ENCODE measurements at places on chromosomes 3 and 15.

DNA sequence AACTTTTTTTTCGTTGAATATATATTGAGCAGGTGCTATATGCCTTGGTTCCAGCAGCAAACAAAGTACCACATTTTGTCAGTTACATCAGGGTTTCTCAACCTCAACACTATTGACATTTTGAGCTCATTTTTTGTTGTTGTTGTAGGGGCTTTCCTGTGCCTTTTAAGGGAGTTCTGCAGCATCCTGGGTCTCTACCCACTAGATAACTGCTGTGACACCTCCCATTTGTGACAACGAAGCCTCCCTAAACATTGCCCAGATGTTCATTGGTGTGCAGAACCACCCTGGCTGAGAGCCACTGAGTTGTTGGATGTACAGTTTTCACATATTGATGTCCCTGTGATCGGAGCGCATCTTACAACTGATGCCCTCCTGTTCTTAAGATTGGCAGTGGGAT, 382.6 kb downstream of the PTPRG start:
- DNase-seq, result no peak

GRCh38 chr15:101652786-101653430, 727 bp upstream of the TM2D3 start:
- no peak for DNase-seq

DNA sequence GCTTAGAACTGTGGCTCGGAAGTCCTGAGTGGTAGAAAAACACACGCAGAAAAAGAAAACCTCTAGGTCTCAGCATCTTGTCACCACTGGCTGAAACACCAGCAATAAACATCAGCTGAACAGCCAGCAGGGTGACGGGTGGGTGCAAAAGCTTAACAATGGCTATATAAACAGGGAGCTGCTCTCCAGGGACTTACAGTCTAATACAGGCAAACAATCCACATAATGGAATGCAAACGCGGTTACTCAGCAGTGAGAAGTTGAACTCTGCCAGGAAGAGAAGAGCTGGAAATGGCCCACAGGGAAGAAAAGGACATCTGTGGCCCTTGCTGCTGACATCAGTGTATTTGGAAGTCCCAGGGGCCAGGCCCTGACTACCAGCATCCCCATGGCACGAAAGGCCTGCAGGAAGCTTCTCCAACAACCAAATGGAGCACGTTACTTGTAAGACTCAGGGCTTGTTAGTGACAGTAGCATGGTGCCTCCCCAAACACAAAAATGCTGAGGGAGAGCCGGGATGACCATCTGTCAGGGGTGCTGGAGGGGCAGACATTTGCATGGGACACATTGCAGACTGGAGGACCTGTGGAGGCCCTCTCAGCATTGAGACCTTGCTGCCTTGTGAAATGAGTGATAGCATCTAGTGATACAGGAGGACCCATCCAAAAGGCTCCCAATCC, 3.0 kb downstream of the HEG1 start:
- no peak for DNase-seq

- no peak for DNase-seq
Observed at GRCh38 chr3:114389156-114389555, 95.3 kb downstream of the TIGIT start.

DNA sequence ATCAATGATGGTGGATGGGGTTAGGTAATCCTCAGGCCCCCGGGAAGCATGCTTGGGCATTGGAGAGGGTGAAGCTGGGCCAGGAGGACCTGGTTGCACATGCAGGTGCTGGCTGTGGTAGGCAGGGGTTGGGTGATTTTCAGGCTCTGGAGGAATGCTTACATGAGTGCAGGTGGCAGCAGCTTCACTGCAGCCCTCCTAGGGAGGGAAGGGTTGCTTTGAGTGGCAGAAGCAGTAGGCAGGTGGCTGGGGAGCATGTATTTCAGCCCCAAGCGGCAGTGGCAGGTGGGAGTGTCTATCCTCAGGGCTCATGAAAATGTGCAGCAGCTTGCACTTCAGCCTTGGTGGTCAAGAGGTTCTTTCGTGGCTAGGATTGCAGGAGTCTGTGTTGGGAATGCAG, 230.0 kb upstream of the CTNNB1 start:
- DNase-seq, result no peak

GRCh38 chr15:67850994-67851571, 11.2 kb upstream of the RNU6-1 start:
- no peak for DNase-seq

GRCh38 chr15:69271217-69271616, 27.5 kb upstream of the PAQR5 start:
- no peak for DNase-seq

DNA sequence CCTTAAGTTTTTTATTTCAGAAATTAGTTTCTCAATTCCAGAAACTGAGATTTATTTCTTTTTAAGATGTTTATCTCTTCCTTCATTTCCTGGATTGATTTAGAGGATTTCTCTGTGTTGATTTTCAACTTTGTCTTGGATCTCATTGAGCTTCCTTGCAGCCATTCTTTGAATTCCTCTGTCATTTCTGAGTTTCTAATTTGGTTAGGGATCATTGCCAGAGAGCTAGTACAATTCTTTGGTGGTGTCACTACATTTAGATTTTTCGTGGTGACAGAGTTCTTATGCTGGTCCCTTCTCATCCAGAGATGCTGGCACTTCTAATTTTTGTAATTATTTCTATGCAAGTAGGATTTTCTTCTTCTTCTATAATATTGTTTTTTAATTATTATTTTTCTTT, 691.1 kb upstream of the NAALADL2 start:
- DNase-seq, result no peak

- no peak for DNase-seq
Observed at GRCh38 chr15:99212406-99212805, 37.0 kb downstream of the TTC23 start.

DNA sequence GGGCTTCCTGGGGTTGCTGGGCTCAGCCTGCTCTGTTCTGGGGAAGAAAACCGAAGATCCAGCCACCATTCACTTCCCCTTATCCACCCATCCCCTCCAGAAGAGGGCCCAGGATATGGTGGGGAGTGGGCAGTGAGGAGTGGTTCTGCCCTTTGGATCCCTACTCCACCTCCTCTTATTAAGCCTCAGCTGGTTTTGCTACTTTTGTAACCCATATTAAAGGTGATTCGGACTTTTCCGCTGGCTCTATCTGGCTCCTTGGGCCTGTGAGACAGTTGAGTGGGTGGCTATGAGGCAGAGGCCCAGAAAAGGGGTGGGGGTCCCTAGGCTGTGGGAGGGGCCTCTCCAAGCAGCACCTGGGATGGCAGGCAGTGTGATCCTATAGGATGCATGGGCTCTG, 33.8 kb downstream of the NBEAL2 start:
- no peak for DNase-seq

- DNase-seq, result no peak
Observed at GRCh38 chr3:2166552-2166951, 67.9 kb downstream of the CNTN4 start.

DNA sequence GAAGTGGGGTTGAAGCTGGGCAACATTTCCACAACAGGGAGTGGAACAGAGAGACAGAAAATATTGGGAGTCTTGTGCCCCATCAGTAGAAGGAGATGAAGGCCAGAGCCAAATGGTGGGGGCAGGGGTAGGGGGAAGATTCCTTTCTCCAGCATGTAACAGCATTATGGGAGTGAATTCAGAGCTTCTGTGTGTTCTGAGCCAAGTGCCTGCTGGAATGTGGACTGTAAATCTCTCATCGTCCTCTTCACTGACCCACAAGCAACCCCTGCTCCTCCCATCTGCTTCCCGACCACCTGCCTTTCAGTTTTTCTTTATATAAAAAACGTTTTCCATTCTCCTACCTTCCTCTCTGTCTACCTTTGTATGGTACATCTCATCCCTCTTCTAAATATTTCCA, 344.2 kb upstream of the TPRG1 start:
- DNase-seq, result no peak

- no peak for DNase-seq
Observed at GRCh38 chr3:15443826-15444524, 16.6 kb downstream of the EAF1 start.
